Osteoblast (primary cell): ENCODE measurements at places on chromosomes 6 and 20.

DNA sequence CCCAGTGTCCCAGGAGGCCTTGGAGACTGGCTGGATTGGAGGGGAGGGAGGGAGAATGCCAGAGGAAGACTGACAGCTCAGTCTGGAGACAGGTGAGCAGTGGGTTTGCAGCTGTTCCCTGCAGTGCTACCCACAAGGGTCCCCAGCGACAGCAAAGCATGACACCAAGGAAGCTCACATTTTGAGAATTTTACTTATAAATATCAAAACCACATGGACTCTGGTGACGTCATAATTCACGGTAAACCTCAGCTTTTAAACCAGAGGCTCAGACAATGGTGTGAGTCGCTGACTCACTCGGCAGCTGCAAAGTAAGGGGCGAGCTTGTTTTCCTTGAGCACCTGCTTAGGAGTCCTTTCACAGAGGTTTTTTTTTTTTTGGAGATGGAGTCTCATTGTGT is 65.2 kb downstream of the THBS2 start:
- peak; percentile 88 for DNase-seq

- no peak for DNase-seq
These were observed 1201.6 kb upstream of the CITED2 start for GRCh38 chr6:140576004-140576555.

DNA sequence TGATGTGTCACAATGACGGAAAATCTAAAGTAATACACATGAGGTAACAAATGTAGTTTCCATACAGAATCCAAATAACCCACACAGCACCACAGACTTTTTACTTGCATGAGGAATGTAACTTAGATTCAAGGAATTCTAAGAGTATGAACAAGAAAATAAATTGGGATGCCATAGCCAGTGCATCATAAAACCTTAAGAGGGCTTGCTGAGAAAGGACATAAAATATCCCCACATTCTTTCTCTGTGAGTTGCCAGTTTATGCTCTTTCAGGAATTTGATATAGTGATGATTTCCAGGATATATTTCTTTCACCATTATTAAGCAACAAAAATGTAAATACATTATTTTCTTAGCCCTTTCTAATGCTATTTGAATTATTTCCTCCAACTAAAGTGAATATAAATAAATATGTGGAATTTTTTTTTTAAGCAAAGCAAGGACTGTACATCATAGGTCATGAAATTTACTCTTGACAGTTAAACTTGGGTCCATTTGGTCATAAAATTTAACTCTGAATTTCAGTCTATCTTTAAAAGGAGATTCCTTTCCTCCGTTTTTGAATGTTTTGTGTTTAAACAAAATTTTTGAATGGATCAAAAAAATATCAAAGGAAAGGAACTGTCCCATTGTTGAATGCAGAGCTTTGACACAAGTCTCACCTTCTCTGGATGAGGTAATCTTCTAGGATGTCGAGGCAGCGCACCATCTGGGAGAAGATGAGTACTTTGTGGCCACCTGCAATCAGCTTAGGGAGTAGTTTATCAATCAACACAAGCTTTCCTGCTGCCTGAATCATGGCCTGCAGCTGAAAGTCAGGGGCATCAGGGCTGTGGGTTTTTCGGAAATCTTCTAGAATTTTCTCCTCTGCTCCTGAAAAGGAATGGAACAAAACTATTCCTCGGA is 116.3 kb upstream of the EMILIN3 start:
- peak; percentile 65 for DNase-seq

DNA sequence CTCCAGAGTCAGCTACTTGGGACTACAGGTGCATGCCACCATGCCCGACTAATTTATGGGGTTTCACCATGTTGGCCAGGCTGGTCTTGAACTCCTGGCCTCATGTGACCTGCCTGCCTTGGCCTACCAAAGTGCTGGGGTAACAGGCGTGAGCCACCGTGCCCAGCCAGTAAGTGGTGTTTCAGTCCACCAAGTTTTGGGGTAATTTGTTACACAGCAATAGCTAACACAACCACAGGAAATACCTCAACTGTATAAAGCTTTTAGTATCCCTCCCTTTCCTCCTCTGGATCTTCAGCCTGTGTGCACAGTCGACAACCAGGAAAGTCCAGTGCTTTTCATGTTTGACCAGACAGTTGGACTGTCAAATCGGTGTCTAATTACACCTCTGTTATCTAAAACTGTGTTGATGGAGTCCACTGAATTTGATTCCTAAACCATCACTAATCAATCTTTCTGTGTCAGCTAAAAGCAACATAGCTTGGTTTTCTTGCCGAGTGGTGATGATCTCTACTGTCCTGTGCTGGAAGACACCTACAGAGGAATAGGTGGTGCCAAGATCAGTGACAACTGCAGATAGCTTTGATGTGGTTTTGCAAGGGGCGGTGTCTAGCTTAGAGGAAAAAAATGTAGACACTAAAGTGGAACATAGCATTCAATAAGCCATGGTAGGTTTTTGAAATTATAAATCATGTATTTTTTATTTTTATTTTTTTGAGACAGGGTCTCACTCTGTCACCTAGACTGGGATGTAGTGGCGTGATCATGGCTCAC is 22.2 kb upstream of the ZBTB2 start:
- no peak for DNase-seq

DNA sequence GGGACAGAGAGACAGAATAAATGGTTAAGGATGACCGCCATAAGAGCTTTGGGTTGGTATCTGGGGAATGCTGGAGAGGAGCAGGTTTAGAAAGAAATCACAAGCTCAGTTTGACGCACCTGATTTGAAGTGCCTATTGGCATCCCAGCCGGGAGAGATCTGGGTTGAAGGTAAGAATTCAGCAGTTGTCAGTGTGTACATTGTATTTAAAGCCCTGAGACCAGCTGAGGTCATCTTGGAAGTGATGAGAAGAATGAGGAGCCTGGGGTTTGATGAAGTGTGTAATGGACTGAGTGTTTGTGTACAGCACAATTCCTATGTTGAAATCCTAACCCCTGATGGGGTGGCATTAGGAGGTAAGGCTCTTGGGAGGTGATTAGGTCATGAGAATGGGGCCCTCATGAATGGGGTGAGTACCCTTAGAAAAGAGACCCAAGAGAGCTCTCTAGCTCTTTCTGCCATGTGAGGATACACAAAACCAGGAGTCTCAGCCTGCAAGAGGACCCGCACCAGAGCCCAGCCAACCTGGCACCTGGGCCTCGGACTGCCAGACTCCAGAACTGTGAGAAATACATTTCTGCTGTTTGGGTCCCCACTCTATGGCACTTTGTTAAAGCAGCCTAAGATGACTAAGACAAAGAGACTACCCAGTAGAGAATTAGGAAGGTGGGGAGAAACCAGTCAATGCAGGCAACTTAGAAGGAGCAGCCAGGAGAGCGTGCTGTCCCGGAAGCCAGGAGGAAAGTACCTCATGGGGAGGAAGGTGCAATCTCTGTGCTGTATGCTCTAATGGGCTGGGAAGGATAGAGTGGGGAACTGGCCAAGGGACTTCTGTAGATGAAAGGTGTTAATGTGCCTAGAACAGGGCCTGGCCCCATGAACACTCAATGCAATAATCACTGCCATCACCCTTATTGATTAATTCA is 133.7 kb upstream of the SLC24A3 start:
- DNase-seq: no peak

- DNase-seq: peak; percentile 43
These were observed 7.7 kb downstream of the PHIP start for GRCh38 chr6:79070206-79070825.

DNA sequence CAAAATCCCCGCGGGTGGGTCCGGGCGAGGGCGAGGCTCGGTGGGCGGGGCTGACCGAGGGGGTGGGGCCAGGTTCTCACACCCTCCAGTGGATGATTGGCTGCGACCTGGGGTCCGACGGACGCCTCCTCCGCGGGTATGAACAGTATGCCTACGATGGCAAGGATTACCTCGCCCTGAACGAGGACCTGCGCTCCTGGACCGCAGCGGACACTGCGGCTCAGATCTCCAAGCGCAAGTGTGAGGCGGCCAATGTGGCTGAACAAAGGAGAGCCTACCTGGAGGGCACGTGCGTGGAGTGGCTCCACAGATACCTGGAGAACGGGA is 809 bp downstream of the HLA-G start:
- DNase-seq: no peak

GRCh38 chr6:165821754-165822153 is 158.7 kb upstream of the PDE10A start:
- DNase-seq: no peak

DNA sequence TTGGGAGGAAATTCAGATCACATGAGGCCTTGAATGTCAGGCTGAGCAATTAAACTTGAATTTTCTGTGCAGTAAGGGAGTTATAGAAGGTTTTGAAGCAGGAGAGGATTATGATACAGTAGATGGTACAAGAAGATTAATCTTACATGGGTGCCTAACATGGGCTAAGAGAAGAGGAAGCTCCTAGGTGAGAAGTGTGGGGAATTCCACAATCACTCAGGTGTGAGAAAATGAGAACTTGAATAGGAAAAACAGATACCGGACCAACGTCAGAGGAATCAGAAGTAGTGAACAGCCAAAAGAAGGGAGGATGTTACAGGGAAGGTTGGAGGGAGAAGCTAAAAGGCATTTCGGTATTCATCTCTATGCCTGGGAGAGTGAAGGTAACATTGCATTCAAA is 250.7 kb upstream of the SLC35B3 start:
- DNase-seq: no peak

- DNase-seq: no peak
These were observed 362.4 kb upstream of the RUNX2 start for GRCh38 chr6:44965708-44966107.

DNA sequence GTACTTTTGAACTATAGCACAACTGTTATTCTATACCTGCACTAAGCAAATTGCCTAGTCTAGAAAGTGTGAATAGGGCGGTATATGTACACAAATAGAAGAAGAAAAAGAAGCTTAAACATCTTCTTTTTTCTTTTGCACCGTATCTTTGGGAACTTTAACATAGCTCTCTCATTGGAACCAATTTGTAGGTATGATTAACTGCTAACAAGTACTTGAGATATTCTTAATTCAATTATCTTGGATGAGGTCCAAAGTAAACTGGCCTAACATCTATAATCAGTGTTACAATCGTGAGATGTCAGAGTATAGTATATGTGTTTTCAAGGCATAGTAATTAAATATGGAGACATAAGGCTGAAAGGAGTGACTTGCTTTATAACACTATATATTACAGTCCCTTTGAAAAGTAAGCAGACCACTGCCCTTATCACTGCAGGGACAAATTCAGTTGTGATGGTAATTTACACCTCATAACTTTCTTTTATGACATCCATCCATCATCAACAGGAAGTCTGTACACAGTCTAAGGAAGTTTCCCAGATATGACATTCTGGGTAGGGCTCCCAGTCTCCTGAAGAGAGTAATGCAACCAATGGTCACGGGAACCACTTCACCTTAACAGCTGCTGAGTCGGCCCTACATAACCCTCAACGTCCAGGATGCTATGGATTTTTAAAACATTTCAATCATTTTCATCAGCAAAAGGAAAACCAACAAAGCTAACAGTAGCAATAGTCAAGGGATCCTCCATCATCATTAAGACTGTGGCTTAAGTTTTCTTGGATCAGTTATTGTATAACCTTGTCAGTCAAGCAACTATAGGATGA is 37.6 kb downstream of the NKAIN2 start:
- DNase-seq: no peak

GRCh38 chr6:138818496-138819194 is 22.8 kb downstream of the ECT2L start:
- DNase-seq: no peak

DNA sequence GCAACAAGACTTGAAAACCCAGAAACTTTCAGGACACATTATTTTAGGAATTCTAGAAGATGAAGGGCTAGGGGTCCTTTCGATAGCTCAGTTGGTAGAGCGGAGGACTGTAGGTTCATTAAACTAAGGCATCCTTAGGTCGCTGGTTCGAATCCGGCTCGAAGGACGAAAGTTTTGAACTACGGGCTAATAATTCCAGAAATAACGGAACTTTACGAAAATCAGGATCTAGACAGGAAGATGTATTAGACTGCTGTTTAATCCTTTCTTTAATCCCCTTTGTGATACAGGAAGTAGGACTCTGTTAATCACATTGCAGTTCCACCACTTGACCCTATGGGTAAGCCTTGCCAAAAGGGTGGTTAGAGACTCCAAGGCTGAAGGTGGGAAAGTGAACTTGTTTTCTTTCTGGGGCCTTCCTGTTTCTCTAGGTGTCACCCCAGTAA is 21.2 kb upstream of the ABT1 start:
- peak; percentile 61 for DNase-seq

- no peak for DNase-seq
These were observed 92.8 kb upstream of the FAM184A start for GRCh38 chr6:119171088-119171841.

DNA sequence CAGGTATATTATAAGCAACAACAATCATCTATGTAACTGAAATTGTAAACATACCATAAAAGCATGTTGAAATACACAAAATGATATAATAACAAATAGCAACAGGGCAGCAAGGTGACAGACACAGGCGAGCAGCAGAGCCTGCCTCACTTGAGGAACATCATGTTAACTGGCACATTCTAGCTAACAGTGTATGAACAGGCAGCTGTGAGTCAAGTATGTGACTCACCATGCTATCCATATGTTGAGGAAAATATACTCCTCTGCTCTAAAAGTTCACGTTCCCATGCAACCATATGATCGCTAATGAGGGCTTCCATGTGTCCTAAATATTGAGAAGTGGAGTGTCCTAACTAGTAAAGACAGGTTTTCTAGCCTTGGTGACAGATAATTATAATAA is 18.4 kb downstream of the SERAC1 start:
- peak; percentile 88 for DNase-seq

DNA sequence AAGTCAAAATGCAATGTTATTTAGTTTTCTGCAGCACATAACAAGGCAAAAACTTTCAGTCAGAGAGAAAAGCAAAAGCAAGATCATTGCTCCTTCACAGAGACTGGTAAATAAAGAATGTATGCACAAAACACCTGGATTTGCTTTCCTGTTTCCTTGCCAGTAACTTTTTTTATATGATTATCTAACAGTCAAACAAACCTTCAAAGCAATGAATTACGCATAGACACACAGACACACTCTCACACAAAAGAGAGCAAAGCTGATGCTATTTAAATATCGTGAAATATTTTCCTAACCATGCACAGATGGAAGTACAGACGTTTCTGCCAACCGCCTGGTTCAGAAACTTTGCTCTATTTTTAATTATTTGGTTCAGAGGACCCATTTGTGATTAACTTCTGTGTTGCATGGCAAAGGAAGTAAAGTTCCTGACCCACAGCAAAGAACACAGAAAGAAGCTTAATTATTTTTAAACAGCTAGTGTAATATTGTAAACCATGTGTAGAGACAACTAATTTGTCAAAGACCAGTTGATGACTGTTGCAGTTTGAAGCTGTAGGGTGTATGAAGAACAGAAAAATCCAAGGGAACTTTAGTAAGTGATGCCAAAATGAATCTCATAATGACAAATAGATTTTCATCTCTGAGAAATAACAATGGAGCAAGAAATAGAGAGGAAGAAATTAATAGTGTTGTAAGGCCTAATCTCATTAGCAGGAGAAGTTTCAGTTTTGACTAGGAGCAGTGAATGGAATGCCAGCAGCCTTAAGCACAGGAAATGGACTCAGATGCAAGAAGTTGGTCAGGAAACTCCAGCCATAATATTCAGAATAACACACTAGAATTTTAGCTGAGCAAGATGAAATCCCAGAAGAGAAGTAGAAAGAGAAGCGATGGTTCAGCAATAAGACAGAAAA is 24.1 kb downstream of the ATXN1 start:
- no peak for DNase-seq
